H1 (cell line): ENCODE measurements at places on chromosomes 11 and 22. TPM values are rescaled to one million over a fixed set of nuclear protein-coding genes. Genes with fewer than 3 reads are reported as not detected.

TCF20 gene
- polyA plus RNA-seq = 22.0 and 23.3 TPM in 2 replicates

OR51E2 gene
- not detected in 2 replicates for polyA plus RNA-seq

THRSP gene
- 0.11 TPM in 1 of 2 replicates, not detected in the other for polyA plus RNA-seq

SLC35E4 gene
- 5.6 and 7.8 TPM in 2 replicates for polyA plus RNA-seq

ARFGAP3 gene
- 7.5 and 9.7 TPM in 2 replicates for polyA plus RNA-seq

OR2AT4 gene
- polyA plus RNA-seq = 0.09 TPM in 1 of 2 replicates, not detected in the other

KRTAP5-11 gene
- not detected in 2 replicates for polyA plus RNA-seq

PIH1D2 gene
- 0.53 TPM in 2 replicates for polyA plus RNA-seq

SPTBN2 gene
- polyA plus RNA-seq = 19.1 and 25.9 TPM in 2 replicates

CFAP300 gene
- polyA plus RNA-seq = 1.1 and 2.8 TPM in 2 replicates

PTPMT1 gene
- polyA plus RNA-seq = 105 TPM in 2 replicates

CRYBB2 gene
- 0.12 and 0.31 TPM in 2 replicates for polyA plus RNA-seq

ST14 gene
- 24.9 and 31.8 TPM in 2 replicates for polyA plus RNA-seq

SIPA1 gene
- polyA plus RNA-seq = 35.3 and 59.2 TPM in 2 replicates
